ENCODE measurements at places on chromosomes 16 and 17.
A peak's percentile ranks its signal among the peaks of the same experiment; 100 is the strongest.

GRCh38 chr16:642189-643049 lies 791 bp downstream of the MCRIP2 start:
- DNase-seq = no peak

DNA sequence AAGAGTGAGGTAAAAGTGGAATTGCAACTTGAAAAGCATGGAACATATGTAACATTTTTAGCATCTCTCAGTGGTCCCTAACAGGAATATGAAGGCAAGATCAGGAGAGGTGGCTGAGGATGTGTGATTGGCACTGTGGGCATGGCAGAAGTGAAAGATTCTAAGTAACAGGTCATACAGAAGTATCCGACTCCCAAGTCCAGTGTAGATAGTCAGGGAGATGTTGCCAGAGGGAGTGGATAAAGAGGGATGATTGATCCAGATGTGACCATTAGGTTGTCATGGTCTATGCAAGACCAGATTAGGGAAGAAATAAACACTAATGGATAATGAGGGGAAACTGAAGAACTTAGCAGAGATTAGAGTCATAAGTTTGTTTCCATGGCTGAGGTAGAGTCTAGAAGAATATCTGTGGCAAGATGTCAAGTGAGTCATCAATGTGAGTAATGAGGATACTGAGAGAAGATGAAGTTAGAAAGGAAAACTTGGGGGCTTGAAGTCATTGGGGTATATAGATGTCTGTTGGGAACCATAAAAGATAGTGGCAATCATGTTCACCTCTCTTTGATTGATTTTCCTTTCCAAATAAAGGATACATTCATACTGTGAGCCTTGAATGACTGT lies 23.9 kb upstream of the CAPNS2 start:
- peak; percentile 54 for DNase-seq

DNA sequence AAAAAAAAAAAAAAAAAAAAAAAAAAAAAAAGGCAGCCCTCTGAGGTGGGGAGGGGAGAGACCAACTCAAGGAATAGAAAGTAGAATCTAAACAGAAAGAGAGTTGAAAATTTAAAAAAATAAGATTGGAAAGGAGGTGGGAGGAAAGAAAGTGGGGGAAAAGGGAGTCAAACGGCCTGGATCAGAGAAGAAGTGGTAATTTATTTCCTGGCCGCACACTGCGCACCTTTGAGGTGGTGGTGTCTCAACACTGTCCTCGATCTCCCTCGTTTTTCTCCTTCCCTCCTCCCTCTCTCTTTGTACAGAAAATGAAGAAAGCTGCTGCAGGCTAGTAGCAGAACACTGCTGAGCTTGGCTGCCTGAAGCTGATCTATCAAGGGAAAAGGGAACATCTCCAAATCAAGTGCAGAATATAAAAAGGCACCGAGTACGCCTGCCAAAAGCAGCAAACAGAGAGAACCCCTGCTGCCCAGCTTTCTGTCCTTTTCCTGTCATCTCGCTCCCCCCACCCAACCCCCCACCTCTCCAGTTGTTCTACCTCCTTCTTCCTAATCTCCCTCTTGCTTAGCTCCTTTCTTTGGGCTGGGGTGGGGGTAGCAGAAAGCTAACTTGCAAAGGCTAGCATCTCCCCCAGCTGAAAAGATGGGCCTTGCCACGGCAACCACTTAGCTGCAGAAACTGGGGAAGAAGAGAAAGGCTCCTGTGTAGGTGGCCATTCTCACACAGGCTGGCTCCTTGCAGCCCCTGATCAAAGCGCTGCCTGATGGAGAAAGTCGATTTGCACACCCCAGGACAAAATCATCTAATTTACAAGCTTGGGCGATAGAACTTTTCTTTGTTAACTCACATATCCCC lies 22.5 kb downstream of the AXIN2 start:
- no peak for DNase-seq

DNA sequence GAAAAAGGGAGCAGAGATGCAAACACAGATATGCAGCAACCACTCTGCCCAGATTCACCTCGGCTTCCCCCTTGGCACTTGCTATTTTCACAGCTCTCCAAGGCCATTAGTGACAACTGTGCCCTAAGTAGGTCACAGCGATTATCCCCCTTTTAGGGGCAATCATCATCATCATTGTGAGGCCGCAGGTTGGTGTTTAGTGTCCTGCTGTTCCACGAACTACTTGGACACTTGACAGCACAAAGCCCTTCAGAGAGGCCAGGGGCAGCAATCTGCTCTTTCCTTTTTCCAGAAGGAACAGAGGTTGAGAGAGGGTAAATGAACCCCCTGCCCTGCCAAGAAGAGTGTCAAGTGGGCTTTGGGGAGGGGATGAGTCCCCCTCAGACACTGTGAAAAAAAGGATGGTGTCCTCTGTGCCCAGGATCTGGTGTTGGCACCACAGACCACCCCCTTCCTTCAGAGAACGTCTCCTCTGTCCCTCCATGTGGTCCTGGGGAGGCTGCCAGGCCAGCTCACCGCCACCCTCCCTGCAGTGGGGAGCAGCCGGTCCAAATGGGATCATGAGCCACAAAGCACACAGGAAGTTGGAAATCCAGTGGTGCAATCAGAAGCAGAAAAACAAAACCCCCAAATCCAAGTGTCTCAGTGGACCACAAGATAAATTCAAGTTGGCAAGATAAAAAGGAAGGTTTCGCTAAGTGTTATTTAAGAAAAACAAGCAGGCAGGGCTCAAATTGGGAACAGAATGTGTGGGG lies 78.4 kb upstream of the MED9 start:
- DNase-seq = no peak

DNA sequence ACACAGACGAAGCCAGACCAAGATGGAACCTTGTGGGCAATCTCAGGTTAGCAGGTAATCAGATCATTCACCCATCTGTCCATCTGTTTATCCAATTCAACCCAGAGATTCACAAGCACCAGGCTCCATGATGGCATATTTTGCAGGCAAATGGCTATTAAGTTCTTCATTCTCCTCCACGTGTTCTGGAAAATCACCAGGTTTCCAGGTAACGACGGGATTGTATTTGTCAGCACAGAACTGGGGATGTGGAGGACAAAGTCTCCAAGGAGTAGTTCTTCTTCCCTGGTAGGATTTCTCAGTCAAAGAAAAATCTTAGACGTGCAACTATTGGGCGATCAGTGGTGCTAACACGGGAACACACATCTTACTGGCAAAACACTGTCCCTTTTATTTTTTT lies 368.8 kb downstream of the SLC39A11 start:
- no peak for DNase-seq
